Skeletal muscle tissue (tissue), 5 donors: ENCODE measurements at places on chromosomes 2 and 18. TPM values are rescaled to one million over a fixed set of nuclear protein-coding genes. Genes with fewer than 3 reads are reported as not detected.

Gene TTC32
- total RNA-seq, result 2.6 TPM

Gene RGPD4
- not detected for total RNA-seq

Gene FLACC1
- total RNA-seq, result 1.0 TPM

Gene ATP6V1C2
- total RNA-seq, result under 0.01 TPM

Gene SH3RF3
- total RNA-seq, result 2.1 TPM

Gene SERTAD2
- total RNA-seq, result 9.4 TPM

Gene TPO
- total RNA-seq, result not detected
